ENCODE measurements at places on chromosomes 7 and 10.
A peak's percentile ranks its signal among the peaks of the same experiment; 100 is the strongest.

DNA sequence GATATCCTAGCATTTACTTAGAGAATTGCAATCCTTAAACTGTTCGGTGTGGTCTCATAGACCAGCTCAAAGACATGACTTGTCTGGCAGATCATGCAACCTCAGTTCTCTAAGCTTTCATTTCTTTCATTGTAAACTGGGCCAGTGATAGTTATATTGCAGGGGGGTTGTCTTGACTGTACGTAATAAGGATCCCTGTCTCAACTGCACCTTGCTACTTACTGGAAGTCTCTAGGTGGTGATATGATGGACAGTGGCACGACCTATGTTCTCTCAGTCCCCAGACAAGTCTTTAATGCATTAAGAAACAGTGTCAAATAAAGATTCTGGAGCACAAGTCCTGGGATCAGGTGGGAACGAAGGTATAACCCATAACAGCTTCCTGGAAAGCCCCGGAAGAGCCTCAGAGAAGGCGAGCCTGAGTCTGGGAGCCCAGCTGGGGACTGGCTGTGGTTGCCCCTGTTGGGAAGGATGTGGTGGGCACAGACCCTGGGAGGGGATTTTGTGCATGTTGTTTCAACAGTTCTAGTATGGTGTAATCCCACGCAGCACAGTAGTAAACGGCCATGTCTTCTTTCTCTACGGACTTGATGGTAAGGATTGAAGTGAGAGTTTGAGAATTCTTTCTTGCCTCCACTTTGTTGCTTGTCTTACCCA is 26.0 kb upstream of the TARP start:
- no peaks in the 10 kb centered on the region for H3K4me1 ChIP-seq
- no peak overlapping the region for H3K27ac ChIP-seq
- no peaks in the 10 kb centered on the region for H3K36me3 ChIP-seq
- H3K27me3 ChIP-seq = peaks cover 4% of the 10 kb centered on the region
- DNase-seq = no peak
- H3K4me3 ChIP-seq = no peak overlapping the region

- no peak overlapping the region for H3K4me3 ChIP-seq
- DNase-seq = no peak
- no peaks in the 10 kb centered on the region for H3K36me3 ChIP-seq
- H3K27ac ChIP-seq = no peak overlapping the region
These were observed 233.2 kb downstream of the SORCS1 start for GRCh38 chr10:106931159-106931852.

DNA sequence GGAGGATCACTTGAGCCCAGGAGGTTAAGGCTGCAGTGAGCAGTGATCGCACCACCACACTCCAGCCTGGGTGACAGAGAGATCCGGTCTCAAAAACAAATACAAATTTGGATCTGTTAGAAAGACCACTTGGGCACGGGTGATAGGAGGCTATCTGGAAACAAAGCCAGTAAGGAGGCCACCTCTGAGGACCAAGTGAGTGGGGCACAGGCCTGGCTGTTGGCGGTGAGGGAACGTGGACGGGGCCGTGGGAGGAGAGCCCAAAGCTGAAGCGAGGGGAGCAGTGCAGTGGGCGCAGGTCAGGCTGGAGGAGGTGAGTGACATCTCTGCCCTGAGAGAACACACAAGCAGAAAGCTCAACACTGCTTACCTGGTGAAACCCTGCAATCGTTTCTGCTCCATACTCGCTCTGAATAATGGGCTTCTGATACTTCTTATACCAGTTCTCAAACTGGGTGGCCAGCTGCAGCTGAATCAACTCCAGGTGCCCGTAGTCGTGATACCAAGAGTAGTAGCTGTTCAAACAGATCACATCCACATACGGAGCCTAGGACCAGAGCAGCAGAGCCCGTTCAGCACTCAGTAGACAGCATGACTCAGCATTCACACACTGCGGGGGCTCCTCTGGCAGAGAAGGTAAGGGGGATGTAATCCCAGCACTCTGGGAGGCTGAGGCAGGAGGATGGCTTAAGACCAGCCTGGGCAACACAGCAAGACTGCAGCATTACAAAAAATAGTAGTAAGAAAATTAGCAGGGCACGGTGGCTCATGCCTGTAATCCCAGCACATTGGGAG is 14.5 kb downstream of the GUSB start:
- no peak for DNase-seq
- peaks cover 27% of the 10 kb centered on the region for H3K36me3 ChIP-seq
- peak overlapping the region; percentile 51 for H3K27ac ChIP-seq
- H3K27me3 ChIP-seq = no peaks in the 10 kb centered on the region
- H3K4me3 ChIP-seq = no peak overlapping the region

GRCh38 chr10:85861513-85862197 is 504.9 kb downstream of the GRID1 start:
- DNase-seq = no peak
- no peak overlapping the region for H3K4me3 ChIP-seq
- no peaks in the 10 kb centered on the region for H3K27me3 ChIP-seq
- H3K27ac ChIP-seq = no peak overlapping the region

DNA sequence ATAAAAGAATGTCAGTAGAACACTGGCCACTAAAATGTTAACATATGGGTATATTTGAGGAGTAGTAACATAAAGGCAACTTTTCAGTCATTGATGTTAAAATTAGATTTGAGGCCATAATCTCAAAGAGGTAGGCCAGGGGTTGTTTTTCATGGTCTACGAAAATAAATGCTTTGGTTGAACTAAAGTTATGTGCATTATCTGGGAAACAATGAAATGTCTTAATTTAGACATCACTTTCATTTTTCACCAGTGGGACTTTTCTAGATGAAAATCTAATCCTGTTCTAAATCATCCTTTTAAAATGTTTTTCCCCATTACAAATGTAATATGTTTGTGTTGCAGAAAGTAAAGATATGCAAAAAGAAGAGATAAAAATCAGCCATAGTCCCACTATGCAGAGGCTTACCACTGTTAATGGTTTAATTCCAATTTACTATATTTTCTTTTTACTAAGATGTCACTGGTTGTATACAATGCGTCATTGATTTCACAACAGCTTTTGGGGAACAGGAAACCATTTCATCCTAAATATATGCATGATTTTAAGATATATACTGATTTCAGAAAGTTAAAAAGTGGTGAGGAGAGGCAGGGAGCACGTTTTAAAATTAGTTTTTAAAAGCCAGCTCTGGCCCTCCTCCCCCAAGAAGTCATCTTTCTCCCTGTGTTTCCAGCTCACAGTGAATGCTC is 64.3 kb downstream of the ARID5B start:
- H3K4me1 ChIP-seq = peaks cover 61% of the 10 kb centered on the region
- H3K36me3 ChIP-seq = peaks cover 4% of the 10 kb centered on the region
- H3K27ac ChIP-seq = no peak overlapping the region
- no peaks in the 10 kb centered on the region for H3K27me3 ChIP-seq
- DNase-seq = no peak
- H3K4me3 ChIP-seq = no peak overlapping the region

- H3K27me3 ChIP-seq = no peaks in the 10 kb centered on the region
- H3K4me3 ChIP-seq = no peak overlapping the region
- peaks cover 3% of the 10 kb centered on the region for H3K4me1 ChIP-seq
- peaks cover 24% of the 10 kb centered on the region for H3K36me3 ChIP-seq
These were observed 25.8 kb downstream of the DOCK1 start for GRCh38 chr10:126930883-126931503.

- peaks cover 8% of the 10 kb centered on the region for H3K27me3 ChIP-seq
- H3K4me3 ChIP-seq = no peak overlapping the region
- H3K4me1 ChIP-seq = no peaks in the 10 kb centered on the region
- no peak overlapping the region for H3K27ac ChIP-seq
- no peaks in the 10 kb centered on the region for H3K36me3 ChIP-seq
- no peak for DNase-seq
These were observed 19.3 kb upstream of the OPTN start for GRCh38 chr10:13080643-13081042.

DNA sequence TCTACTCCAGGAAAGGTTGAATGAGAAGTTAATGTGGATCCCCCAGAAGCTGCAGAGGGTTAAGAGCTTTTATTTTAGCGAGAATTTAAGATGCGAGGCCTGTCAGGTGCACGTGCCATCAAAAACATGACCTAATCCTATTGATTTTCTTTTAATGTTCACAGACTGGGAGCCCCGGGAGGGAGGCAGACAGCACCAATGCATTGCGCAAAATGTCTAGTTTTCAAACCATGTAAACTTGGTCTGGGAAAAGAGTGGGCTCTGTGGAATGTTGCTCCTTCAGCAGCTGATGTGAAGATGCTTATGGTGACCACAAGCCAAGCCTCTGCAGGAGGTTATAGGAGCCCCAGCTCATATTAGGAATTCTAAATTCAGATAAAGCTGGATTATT is 172.0 kb upstream of the ITGB1 start:
- no peak for DNase-seq
- H3K27me3 ChIP-seq = no peaks in the 10 kb centered on the region
- no peaks in the 10 kb centered on the region for H3K36me3 ChIP-seq
- peak overlapping the region; percentile 8 for H3K27ac ChIP-seq
- no peak overlapping the region for H3K4me3 ChIP-seq

GRCh38 chr10:102399217-102400021 is 3.9 kb downstream of the NFKB2 start:
- no peaks in the 10 kb centered on the region for H3K27me3 ChIP-seq
- H3K4me1 ChIP-seq = peaks cover 8% of the 10 kb centered on the region
- DNase-seq = peak; percentile 86
- H3K4me3 ChIP-seq = peak overlapping the region; percentile 58
- H3K36me3 ChIP-seq = no peaks in the 10 kb centered on the region
- H3K27ac ChIP-seq = no peak overlapping the region

GRCh38 chr10:13712476-13712836 is 125.7 kb downstream of the PRPF18 start:
- H3K4me1 ChIP-seq = peaks cover 50% of the 10 kb centered on the region
- no peak for DNase-seq
- peaks cover 1% of the 10 kb centered on the region for H3K36me3 ChIP-seq

GRCh38 chr10:104989880-104990279 is 348.8 kb downstream of the SORCS3 start:
- no peaks in the 10 kb centered on the region for H3K4me1 ChIP-seq
- H3K27ac ChIP-seq = no peak overlapping the region
- H3K36me3 ChIP-seq = no peaks in the 10 kb centered on the region
- H3K27me3 ChIP-seq = no peaks in the 10 kb centered on the region
- DNase-seq = no peak

GRCh38 chr7:93414574-93414973 is 159.9 kb downstream of the CALCR start:
- H3K4me1 ChIP-seq = no peaks in the 10 kb centered on the region
- no peak overlapping the region for H3K4me3 ChIP-seq
- no peaks in the 10 kb centered on the region for H3K36me3 ChIP-seq

GRCh38 chr10:3066317-3067117 is 831 bp upstream of the PFKP start:
- DNase-seq = no peak
- H3K4me1 ChIP-seq = no peaks in the 10 kb centered on the region
- peaks cover 54% of the 10 kb centered on the region for H3K27me3 ChIP-seq
- H3K4me3 ChIP-seq = peak overlapping the region; percentile 50

- DNase-seq = no peak
- H3K4me1 ChIP-seq = no peaks in the 10 kb centered on the region
- no peak overlapping the region for H3K27ac ChIP-seq
- peaks cover 11% of the 10 kb centered on the region for H3K36me3 ChIP-seq
- no peaks in the 10 kb centered on the region for H3K27me3 ChIP-seq
These were observed 21.3 kb downstream of the MDH2 start for GRCh38 chr7:76069238-76069638.

DNA sequence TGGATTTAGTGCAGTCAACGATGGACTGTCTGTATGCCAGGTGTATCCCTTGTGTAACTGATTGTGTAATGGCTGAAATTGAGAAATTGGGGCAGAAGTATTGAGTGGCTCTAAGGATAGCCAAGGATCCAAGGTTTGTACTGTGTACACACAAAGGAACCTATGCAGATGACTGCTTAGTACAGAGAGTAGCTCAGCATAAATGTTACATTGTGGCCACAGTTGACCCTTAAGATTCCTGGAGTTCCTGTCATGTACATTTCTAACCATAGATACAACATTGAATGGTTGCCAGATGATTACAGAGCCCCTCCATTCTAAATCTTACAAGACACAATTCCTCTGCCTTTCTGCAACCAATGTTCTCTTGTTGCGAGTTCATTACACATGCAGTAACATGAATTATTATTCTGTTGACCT is 25.3 kb downstream of the CCDC126 start:
- H3K27ac ChIP-seq = no peak overlapping the region
- no peak overlapping the region for H3K4me3 ChIP-seq
- no peaks in the 10 kb centered on the region for H3K27me3 ChIP-seq
- peaks cover 6% of the 10 kb centered on the region for H3K4me1 ChIP-seq
- H3K36me3 ChIP-seq = peaks cover 22% of the 10 kb centered on the region

DNA sequence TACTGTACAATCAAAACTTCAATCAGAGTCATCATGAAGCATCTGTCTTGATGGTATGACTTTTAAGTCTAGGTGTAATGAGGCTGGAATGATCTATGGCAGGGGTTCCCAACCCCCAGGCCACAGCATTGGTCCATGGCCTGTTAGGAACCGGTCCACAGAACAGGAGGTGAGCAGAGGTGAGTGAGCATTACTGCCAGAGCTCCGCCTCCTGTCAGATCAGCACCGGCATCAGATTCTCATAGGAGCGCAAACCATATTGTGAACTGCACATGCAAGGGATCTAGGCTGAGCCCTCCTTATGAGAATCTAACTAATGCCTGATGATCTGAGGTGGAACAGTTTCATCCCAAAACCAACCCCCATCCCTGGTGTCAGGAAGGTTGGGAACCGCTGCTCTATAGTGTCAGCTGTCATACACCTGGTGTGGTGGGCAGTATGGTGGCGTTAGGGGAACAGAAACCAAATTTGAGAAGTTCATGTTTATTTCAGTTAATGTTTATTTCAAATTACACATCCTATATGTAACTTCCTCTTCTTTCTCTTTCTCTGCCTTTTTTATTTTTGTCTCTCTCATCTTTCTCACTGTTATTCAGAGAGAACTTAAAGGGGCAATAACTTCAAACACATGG is 432.6 kb downstream of the TNS3 start:
- H3K4me3 ChIP-seq = no peak overlapping the region
- no peaks in the 10 kb centered on the region for H3K36me3 ChIP-seq
- no peak overlapping the region for H3K27ac ChIP-seq
- no peak for DNase-seq
- H3K27me3 ChIP-seq = peaks cover 28% of the 10 kb centered on the region

DNA sequence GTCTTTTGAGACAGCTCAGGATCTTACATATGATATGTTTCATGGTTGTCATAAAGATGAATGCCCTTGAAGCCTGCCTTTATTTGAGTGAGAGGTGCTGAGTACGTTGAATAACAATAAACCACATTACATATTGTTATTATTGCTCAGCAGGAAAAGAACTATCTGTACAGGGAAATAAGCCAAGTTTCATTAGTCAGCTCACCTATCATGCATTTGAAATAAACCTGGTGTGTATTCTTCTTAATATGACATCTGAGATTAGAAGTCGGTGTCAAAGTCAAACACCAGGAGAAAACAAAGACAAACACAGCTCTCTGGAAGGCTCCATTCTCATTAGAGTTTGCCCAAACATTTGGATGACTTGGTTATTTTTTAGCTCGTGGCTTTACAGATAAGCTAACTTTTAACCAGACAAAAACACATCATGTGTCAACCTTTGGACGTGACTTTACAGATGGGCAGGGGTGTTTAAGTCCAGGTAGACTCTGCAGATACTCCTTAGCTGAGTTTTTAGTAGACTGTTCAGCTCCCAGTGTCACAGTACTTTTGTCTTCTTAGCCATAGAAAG is 71.2 kb upstream of the AOAH start:
- H3K4me3 ChIP-seq = no peak overlapping the region
- peak overlapping the region; percentile 35 for H3K27ac ChIP-seq
- peaks cover 4% of the 10 kb centered on the region for H3K36me3 ChIP-seq

GRCh38 chr7:30366606-30367005 is 82.2 kb downstream of the ZNRF2 start:
- H3K4me3 ChIP-seq = no peak overlapping the region
- no peaks in the 10 kb centered on the region for H3K4me1 ChIP-seq
- peaks cover 2% of the 10 kb centered on the region for H3K36me3 ChIP-seq
- no peak for DNase-seq
- H3K27ac ChIP-seq = no peak overlapping the region

Measured in progenitor cell of endocrine pancreas (in vitro differentiated cells).